ENCODE measurements at places on chromosomes 12 and 14. TPM values are rescaled to one million over a fixed set of nuclear protein-coding genes. Genes with fewer than 3 reads are reported as not detected.

DNA sequence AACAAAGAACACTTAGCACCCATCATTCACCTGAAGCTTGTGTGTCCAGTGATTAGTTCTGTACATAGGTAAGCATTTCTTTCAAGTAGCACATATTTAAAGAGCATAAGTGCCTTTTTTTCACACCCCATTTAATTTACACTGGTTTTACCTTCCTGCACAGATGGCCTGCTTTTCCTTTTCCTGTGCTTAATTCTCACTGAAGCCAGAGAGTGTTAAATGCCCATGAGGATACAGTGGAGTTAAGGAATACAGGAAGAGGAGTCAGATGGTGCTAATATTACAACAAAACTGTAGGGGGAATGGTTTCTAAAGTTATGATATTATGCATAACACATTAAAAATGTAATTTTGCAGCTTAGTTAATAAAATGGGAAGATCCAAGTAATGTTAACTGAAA is 31.0 kb upstream of the SLC38A1 start:
- DNase-seq: no peak

DNA sequence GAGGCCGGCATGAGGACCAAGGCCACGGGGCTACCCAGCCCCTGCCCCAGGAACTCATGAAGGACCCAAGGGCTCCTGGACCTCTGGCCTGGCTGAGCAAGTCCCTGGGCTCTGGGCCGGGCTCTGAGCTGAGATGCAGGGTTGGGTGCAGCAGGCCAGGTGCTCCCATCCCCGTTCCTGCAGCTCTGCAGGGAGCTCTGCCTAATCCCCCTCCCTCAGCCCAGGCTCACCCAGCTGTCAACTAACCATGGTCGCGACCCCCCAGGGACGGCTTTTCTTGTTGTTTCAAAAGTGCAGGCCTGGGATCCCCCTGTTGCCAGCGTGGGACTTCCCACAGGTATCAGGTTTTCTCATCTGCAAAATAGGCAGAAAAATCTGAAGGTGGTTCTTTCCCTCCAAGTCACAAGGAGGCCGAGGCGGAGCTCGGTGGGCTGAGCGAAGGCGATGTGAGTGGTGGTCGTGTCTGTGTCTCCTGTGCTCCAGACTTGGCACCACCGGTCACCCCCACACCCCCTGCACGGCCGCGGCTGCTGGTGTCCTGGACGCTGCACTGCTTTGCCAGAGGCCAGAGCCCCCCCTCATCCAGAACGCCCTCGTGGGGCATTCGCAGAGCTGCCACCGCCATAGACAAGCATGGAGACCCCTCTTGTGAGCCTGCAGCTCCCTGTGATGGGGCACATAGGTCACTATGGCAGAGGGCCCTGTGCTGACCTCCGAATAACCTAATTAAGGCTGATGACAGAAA is 22.5 kb upstream of the GALNT9 start:
- no peak for DNase-seq

GRCh38 chr14:64708148-64709004 is 4.2 kb downstream of the PLEKHG3 start:
- DNase-seq: no peak

- DNase-seq: no peak
Measured at GRCh38 chr12:128543460-128543859, 276.5 kb downstream of the TMEM132C start.

- DNase-seq: no peak
Measured at GRCh38 chr14:90742252-90742651, 74.0 kb downstream of the TTC7B start.

GRCh38 chr12:57735198-57735855 is 3.2 kb downstream of the AGAP2 start:
- no peak for DNase-seq

- DNase-seq: no peak
Measured at GRCh38 chr12:69062621-69063237, 129.8 kb upstream of the CPM start.

- DNase-seq: no peak
Measured at GRCh38 chr12:94769047-94769420, 118.7 kb upstream of the TMCC3 start.

GRCh38 chr12:88946372-88946997 is 366.2 kb upstream of the KITLG start:
- DNase-seq: no peak

GRCh38 chr12:99004799-99005466 is 359.8 kb downstream of the APAF1 start:
- DNase-seq: no peak

DNA sequence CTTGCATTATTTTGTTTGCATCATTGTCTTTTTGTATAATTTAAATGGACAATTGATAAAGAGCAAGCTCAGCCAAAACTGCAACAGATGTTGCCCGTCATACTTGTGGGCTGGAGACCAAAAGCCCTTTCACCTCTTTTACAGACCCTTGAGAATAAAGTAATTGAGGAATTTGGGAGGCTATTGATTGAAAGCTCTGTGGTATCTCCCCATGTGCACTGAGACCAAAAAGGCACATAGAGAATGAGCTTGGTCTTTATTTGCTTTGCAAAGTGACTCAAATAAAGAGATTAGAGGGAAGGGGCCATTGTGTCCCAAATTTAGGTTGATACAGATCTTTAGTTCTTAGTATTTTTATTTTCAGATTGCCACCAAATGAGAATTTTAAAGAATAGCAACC is 617.6 kb downstream of the TRHDE start:
- no peak for DNase-seq

DNA sequence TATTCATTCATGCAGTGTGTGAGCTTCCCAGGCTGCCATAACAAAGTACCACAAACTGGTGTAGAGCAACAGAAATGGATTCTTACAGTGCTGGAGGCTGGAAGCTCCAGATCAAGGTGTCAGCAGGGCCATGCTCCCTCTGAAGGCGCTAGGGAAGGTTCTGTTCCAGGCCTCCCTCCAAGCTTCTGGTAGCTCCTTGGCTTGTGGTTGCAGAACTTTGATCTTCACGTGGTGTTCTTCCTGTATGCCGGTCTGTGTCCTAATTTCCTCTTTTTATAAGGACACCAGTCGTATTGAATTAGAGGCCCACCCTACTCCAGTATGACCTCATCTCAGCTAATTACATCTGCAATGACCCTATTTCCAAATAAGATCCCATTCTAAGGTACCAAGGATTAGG is 3.1 kb downstream of the OTUB2 start:
- no peak for DNase-seq

Gene ACACB
- total RNA-seq: 7.9 TPM

Gene RDH16
- total RNA-seq: 0.13 TPM

Data from CD8-positive, alpha-beta memory T cell (primary cell).